ENCODE measurements at places on chromosomes 11 and 22.

- DNase-seq = no peak
Measured at GRCh38 chr22:35782504-35782903, 64.8 kb downstream of the APOL5 start.

- no peak for DNase-seq
Measured at GRCh38 chr11:91591021-91591420, 633.6 kb upstream of the FAT3 start.

DNA sequence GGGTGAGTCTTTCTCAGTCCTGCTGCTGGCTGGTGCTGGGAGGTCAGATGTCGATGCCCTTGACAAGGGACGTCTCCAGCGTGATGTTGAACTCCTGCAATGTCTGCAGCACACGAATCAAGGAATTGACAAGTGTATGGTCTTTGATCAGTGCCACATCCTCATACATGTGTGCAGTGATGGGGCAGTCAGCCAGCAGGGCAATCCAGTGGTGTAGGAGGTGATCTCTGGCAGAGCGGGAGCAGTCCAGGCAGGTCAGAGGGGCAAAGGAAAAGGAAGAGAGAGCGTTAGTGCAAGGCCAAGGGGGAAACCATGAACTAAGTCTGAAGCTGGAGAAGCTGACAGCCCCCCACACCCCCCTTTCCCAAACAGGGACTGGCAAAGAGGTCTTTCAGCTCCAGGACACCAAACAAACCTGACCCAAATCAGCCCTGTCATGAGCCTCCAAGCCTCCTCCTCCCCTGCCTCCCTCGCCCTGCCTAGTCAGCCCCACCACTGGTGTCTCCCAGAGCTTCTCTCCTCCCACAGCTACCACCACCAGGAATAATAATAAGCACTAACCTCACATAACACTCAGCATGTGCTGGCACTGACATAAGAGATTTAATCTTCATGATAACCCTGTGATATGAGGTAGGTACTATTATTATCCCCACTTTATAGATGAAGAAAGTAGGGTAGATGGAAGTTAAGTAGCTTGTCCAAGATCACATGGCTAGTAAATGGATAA lies 48.4 kb upstream of the SCUBE2 start:
- no peak for DNase-seq

DNA sequence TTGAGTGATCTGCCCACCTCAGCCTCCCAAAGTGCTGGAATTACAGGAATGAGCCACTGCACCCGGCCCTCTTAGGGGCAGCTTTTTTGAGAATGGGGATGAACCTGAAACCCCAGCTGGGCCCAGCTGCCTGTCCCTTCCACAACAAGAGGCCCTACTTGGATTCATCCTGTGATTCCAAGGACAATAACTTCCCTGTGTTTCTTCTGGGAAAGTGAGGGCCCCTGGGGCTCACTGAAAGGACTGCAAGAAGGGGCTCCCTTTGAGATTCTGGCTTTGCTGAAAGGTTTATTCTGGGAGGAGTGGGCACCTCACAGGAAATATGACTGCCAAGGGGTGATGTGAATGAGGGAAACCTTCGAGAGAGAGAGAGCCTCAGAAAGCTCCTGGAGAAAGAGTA lies 12.3 kb upstream of the GNAZ start:
- DNase-seq = no peak

- DNase-seq = no peak
Measured at GRCh38 chr22:43833286-43834240, 21.5 kb upstream of the EFCAB6 start.

Measured in brain (organoid and tissue), 16 donors.